ENCODE measurements at places on chromosomes 1 and 21.

DNA sequence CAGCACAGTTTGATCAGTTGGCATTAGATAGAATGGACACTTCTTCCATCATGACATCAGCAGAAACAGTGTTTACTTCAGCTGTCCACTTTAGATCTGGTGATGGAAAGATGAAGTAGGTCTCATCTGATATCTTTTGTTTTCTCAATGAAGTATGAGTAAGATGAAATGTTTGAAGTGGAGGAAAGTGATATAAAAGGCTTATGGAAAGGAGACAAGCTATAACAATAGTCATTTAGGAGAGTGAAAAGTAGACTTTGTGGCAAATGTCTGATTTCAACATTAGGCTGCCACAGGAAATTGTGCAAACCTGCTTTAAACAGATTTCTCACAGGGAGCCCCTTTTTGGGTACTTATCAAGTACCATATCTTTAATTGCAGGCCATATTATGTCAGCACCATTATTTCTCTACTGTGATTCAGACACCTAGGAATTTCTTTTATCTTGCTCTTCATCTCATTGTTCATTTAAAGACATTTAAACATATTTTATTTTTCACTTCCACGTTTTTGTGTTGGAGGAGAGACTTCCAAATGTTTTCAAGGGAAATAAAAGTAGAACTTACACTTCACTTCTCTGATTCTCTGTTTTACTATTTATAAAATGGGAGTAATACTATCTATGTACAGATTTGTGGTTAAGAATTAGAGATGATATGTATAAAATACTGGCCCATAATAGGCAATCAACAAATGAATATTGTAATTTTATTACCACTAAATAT, 18.1 kb downstream of the PDC start:
- no peak for DNase-seq

DNA sequence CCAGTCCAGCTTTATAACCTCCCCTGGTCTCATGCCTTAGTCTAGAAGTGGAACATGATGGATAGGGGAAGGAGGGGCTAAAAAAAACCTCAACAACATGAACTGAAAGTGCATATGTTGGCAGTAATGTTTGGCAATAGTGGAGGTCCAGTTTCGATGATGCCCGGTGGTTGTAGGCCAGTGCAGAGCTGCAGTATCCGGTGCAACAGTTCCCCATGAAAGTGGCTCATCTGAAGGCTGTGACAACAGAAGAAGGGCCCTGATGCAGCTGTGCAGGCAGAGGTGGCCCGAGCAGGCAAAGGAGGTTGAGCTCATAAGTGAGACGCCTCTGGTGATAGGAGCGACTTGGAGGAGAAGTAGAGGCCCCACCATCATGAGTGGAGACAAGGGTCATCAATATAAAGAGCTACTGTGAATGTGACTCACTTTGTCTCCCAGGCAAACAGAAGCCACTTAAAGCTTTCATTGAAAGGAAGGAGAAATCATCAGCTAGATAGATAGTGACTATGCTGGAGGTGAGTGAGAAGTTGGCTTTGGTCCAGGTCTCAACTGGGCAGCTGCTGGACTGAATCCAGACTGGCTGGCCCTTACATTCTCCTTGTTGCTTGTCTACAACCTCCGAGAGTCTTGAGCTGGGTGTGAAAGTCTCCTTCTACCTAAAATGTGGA, 10.2 kb upstream of the CREG1 start:
- no peak for DNase-seq

GRCh38 chr1:68331117-68331865, 99.0 kb upstream of the WLS start:
- no peak for DNase-seq

- no peak for DNase-seq
Measured at GRCh38 chr1:60959701-60960100, 122.7 kb upstream of the NFIA start.

DNA sequence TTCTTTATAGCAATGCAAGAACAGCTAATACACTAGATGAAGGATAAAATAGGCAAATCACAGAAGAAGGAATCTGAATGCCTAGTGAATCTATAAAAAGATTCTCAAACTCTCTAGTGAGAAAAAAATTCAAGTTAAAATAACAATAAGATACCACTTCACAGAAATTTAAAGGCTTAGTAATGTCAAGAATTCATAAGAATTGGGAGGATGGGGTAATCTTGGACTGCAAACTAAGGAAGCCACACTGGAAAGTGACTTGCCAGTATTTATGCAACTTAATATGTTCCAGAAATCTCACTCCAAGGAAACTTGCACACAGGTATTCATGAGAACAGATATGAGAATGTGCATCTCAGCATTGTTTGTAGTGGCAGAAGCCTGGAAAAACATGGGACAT, 38.9 kb upstream of the PRRC2C start:
- DNase-seq = no peak

GRCh38 chr21:15295875-15296274, 231.1 kb upstream of the NRIP1 start:
- DNase-seq = no peak

- DNase-seq = no peak
Measured at GRCh38 chr1:93322349-93322748, 23.4 kb upstream of the DR1 start.

DNA sequence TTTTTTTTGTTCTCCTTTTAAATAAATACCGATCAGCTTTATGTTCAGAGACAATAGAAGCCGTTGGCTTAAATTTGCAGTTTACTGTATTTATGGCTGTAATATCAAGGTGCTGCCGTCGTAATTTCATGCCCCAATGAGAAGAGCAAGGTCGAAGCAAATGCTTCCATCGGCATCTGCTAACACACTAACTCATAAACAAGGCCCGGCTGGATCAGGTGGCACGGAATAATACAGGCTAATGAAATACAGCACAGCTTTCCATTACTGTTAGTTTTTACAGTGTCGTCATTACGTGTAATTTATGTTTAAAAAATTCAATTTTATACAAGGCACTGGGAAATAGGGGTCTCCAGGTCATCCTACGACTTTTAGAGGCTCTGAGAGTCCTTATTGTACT, 119.0 kb downstream of the PEX14 start:
- no peak for DNase-seq

- DNase-seq = no peak
Measured at GRCh38 chr1:58446368-58446767, 100.2 kb downstream of the OMA1 start.

DNA sequence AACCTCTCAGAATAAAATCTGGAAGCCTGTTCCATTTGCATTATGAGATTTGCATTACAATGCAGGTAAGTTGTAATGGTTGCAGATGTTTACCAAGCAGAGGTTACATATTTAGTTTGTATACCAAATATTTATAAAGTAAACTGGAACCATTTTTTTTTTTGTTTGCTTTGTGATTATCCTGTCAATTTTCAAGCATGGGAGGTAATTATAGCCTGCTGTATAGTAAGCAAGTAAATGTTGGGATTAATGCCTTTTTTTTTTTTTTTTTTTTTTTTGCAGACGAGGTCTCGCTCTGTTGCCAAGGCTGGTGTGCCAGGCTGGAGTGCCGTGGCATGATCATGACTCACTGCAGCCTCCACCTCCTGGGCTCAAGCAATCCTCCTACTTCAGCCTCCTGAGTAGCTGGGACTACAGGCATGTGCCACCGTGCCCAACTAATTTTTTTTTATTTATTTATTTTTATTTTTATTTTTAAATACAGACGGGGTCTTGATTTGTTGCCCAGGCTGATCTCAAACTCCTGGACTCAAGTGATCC, 21.0 kb downstream of the NFYC start:
- DNase-seq = no peak

DNA sequence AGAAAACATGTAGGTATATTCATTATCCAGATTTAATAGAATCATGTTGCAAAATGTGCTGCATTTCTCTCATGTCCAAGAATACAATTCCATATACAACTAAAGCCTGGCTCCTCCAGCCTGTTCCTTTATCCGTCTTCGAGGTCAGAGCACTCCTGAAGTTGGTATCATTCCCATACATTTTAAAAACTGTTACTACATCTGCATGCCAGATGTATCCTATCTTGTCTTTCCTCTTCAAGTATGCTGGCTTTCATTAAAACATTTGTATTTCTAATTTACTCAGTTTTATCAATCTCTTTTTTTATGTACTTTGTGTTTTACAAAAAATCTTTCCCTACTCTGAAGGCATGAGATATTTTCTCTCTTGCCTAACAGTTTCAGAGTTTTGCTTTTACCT, 536.6 kb upstream of the USP24 start:
- no peak for DNase-seq

GRCh38 chr1:156259805-156260204, 11.9 kb upstream of the PAQR6 start:
- DNase-seq = no peak

GRCh38 chr1:24727501-24728216, 17.6 kb upstream of the CLIC4 start:
- no peak for DNase-seq

GRCh38 chr1:54861070-54861761, 25.8 kb downstream of the DHCR24 start:
- no peak for DNase-seq

- DNase-seq = no peak
Measured at GRCh38 chr1:229999004-229999670, 67.9 kb upstream of the GALNT2 start.

DNA sequence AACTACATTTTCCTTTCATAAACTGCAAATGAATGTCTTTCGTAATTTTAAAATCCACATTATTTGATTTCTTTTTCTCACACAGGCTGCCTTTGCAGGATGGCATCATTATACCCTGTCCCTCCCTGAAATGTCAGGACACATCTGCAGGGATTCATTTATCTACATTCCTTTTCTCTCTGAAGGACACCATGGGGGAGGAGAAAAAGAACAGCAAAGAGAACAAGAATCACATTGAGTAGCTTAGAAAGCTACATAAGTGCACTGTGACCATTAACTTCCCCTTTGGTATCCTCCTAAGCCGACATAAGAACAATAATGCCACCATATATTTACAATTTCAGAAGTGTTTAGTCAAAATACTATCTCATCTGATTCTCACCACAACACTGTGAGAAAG, 129.5 kb downstream of the PIGK start:
- no peak for DNase-seq

- DNase-seq = no peak
Measured at GRCh38 chr1:93658188-93658587, 23.4 kb downstream of the BCAR3 start.

DNA sequence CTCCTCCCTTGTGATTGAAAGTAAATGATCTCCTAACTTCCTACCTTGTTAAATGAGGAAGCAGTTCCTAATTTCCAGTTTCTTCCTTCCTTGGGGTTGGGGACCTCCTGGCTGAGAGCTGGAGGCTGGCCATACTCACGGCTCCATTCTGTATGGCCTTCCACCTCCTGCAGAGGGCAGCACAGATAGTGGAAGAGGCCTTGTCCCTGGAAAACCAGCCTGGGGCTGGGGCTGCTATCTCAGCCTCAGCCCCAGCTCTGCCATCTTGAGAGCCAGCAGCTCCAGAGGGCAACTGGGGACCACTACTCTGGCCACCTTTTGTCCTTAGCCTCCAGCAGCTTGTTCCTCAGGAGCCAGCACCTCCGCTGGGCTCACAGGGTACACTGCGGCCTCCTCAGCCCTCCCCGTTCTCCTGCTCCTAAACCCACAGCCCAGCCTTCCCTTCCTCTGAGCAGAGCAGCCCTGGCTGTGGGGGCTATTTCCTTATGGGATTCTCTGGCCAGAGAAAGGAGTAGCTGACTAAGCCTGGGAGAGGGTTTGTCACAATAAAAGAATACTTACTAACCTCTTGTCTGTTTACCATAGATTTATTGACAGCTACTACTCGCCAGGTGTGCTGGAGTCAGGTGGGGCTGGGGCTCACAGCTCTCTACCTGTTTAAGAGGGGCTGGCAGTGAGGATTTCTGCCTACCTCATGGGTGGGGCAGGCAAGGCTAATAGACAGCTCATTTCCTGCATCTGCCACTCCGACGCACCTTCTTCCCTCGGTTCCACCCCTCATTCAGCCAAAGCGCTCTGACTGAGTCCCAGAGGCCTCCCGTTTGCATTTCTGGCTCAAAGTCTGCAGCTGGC, 6.3 kb downstream of the TMEM234 start:
- peak; percentile 58 for DNase-seq

DNA sequence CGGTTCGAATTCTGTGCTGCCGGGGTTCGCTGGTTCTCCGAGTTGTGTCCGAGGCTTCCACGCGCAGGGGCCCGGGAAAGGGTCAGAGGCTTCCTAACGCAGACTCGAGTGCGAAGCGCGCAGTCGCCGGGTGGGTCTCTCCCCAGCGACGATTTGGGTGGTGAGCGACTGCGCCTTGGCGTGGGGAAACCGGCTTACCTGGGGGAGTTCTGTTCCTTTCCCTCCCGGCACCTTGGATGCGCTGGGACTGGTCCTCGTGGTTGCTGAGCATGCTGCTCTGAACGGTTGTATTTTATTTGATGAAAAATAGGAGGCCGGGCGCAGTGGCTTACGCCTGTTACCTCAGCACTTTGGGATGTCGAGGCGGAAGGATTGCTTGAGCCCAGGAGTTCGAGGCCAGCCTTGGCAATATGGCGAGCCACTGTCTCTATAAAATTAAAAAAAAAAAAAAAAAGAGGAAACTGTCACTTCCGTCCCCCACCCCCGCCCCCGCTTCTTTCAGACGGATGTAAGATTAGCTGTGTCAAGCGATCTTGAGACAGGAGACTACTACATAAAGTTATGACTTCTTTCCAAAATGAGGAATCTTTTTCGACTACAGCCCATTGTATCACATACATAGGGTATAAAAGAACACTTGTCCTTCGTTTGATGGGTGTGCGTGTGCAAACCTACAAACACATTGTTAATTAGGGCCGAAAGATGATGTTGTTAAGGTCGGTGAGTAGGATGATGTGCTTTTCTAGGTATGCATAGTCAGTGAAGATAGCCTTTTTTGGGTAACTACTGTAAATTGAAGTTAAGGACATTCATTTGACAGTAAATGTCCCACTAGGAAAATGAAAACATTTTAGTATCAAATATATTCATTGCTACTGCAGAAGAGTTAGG, at the start of gene CCDC18:
Gene CCDC18 (plus strand): TSS at position 2 of the 891 bp plus-strand sequence. CDS start 2,638 bp downstream, outside the sequence.
- peak; percentile 6 for DNase-seq

GRCh38 chr21:41460578-41461527, 34.8 kb downstream of the MX1 start:
- peak; percentile 64 for DNase-seq

- DNase-seq = no peak
Measured at GRCh38 chr1:22652881-22653316, at the start of gene C1QB. C1QB (plus strand) TSS chr1:22653236; CDS start chr1:22659463, 6,227 bp downstream.

DNA sequence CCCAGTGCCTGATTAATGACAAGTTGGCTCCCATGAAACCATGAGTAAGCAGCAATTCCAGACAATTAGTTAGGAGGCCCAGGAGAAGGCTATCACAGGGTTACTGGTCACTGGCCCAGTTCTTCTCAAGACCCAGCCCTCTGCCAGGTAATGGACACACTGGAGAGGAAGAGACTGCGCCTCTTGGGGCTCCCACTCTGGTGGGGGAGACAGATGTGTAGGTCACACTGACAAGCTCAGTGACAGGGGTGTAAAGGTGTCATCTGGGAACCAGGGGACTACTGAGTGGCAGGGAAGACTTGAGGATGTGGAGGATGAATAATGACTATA, 4.9 kb downstream of the HPCA start:
- DNase-seq = no peak

- no peak for DNase-seq
Measured at GRCh38 chr21:31354122-31354521, 10.1 kb upstream of the TIAM1 start.

DNA sequence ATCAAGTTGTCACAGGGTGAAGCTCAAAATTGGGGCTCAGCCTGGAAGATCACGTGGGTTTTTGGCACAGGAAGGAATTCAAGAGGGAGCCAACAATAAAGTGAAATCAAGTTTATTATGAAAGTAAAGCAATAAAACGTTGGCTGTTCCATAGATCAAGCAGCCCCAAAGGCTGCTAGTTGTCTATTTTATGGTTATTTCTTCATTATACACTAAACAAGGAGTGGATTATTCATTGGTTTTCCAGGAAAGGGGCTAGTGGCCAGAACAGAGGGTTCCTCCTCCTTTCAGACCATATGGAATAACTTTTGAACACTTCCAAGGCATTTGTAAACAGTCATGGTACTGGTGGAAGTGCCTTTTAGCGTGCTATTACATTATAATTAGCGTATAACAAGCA, 723.5 kb upstream of the ADAMTS5 start:
- no peak for DNase-seq

Measured in H54 (cell line).